RPMI7951 (cell line): ENCODE measurements at places on chromosomes 11 and 22. TPM values are rescaled to one million over a fixed set of nuclear protein-coding genes. Genes with fewer than 3 reads are reported as not detected.

DNA sequence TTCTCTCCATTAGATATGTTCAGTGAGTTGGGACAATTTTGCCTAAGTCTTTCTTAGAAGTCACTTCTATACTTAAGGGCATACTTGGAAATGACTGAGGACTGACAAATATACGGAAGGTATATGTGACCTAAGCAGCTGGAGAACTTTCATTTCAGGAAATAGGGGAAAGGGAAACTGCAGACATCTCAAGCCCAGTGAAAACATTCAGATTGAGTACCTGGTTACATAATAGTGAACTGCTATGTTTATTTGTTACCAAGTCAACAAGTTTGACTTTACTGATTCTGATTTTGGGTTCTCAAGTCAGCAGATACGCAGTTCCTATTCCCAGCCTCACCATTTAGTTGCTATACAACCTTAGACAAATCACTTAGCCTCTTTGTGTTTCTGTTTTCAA, 1173.9 kb downstream of the LRRC4C start:
- DNase-seq, result no peak

GRCh38 chr11:78898266-78898775, 323.7 kb upstream of the NARS2 start:
- no peak for DNase-seq

GRCh38 chr11:70156291-70157037, 46.6 kb upstream of the FADD start:
- DNase-seq, result no peak

DNA sequence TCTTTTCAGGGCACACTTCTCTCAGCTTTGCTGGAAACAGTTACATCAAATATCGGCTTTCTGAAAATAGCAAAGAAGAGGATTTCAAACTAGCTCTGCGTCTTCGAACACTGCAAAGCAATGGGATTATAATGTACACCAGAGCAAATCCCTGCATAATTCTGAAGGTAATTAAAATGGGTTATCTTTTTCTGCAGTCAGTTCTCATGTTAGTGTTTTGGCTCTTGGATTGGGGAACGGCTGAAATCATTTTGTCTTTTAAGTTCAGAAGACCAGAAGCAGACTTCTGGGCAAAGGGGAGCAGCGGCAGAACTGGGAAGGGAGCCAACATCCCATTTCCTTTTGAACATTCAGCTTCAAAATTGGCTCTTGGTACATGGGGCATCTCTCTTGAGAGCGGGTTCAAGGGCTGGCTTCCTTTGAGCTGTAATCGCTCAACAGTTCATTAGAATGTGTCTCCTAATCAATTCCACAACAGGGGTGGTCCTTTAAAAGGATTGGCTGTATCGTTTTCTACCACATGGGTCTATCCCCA, 110.2 kb upstream of the MTNR1B start:
- DNase-seq, result no peak

Gene TRIM3
- 11.3 and 12.2 TPM in 2 replicates for total RNA-seq

Gene INCENP
- total RNA-seq, result 89.0 and 105 TPM in 2 replicates

Gene CHRM1
- not detected in 2 replicates for total RNA-seq

Gene SAMM50
- total RNA-seq, result 45.6 and 45.9 TPM in 2 replicates
